ENCODE measurements at places on chromosomes 7 and 10. TPM values are rescaled to one million over a fixed set of nuclear protein-coding genes. Genes with fewer than 3 reads are reported as not detected.

- H3K27ac ChIP-seq = no peak overlapping the region
- DNase-seq = no peak
- H3K27me3 ChIP-seq = no peaks in the 10 kb centered on the region
- H3K4me1 ChIP-seq = no peaks in the 10 kb centered on the region
- H3K36me3 ChIP-seq = no peaks in the 10 kb centered on the region
Measured at GRCh38 chr10:47418966-47419365, 34.9 kb upstream of the ZNF488 start.

GRCh38 chr7:15947754-15948153 lies 261.3 kb upstream of the MEOX2 start:
- no peaks in the 10 kb centered on the region for H3K4me1 ChIP-seq
- no peak overlapping the region for H3K27ac ChIP-seq
- no peaks in the 10 kb centered on the region for H3K36me3 ChIP-seq
- DNase-seq = no peak

GRCh38 chr7:1696671-1697498 lies 26.8 kb downstream of the ELFN1 start:
- no peaks in the 10 kb centered on the region for H3K36me3 ChIP-seq
- DNase-seq = no peak
- H3K27ac ChIP-seq = no peak overlapping the region
- no peak overlapping the region for H3K4me3 ChIP-seq
- H3K27me3 ChIP-seq = no peaks in the 10 kb centered on the region

GRCh38 chr7:155345490-155345889 lies 47.8 kb downstream of the INSIG1 start:
- H3K36me3 ChIP-seq = no peaks in the 10 kb centered on the region
- no peak overlapping the region for H3K4me3 ChIP-seq
- DNase-seq = no peak

DNA sequence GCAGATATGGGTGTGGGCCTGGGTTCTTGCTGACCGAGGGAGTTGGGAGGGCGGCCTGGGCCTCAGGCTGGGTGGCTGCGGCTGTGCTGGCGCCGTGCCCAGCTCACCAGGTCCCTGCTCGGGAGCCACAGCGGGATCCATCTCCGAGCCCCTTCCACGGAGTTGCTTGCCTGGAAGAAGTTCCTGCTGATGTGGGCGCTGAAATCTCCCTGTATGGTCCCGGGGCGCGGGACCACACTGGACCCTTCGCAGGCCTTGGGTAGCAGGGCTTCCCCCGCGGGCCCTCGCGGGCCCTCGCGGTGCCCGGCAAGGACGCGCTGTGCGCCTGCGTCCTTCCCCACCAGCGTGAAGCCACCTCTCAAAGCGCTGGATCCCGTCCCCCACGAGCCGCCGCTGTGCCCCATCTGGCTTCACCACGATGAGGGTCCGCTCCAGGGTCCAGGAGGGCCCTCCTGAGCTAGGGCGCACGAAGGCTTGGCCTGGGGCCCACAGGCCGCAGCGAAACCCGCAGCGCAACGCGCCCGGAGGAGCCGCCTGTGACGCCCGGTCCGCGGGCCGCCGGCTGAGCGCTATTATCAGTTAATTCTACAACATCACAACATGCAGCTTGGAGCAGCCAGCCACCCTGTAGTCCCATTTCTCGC lies 31.5 kb downstream of the RAB19 start:
- H3K4me1 ChIP-seq = no peaks in the 10 kb centered on the region
- no peaks in the 10 kb centered on the region for H3K27me3 ChIP-seq
- H3K27ac ChIP-seq = no peak overlapping the region
- no peak overlapping the region for H3K4me3 ChIP-seq
- no peaks in the 10 kb centered on the region for H3K36me3 ChIP-seq

GRCh38 chr7:21426286-21427181 lies 1.3 kb upstream of the SP4 start:
- DNase-seq = no peak
- peaks cover 8% of the 10 kb centered on the region for H3K4me1 ChIP-seq
- H3K27ac ChIP-seq = no peak overlapping the region
- no peaks in the 10 kb centered on the region for H3K36me3 ChIP-seq
- H3K27me3 ChIP-seq = no peaks in the 10 kb centered on the region

- H3K4me1 ChIP-seq = peaks cover 2% of the 10 kb centered on the region
- H3K4me3 ChIP-seq = no peak overlapping the region
- H3K27me3 ChIP-seq = no peaks in the 10 kb centered on the region
Measured at GRCh38 chr10:26931223-26931622, 70.5 kb upstream of the ABI1 start.

DNA sequence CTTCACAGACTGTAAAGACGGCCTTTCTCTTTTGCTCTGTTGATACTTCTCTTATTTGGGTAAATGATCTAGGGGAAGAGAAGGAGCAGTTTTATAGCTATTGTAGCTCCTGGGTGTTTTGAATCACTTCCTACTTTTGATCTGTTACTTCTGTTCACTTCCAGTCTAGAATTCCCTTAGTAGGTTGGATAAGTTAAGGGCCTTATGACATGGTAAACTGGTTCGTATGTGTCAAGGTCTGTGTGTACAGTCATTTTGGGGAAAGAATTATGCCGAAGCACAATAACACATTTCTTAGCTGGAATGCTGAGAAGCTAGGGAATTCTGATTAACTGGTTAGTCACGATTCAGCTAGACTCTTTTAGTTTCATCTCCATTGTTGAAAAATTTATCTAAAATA lies 8.1 kb downstream of the DENND10 start:
- no peaks in the 10 kb centered on the region for H3K4me1 ChIP-seq
- H3K4me3 ChIP-seq = no peak overlapping the region
- H3K36me3 ChIP-seq = no peaks in the 10 kb centered on the region
- DNase-seq = no peak
- H3K27ac ChIP-seq = no peak overlapping the region
- no peaks in the 10 kb centered on the region for H3K27me3 ChIP-seq

DNA sequence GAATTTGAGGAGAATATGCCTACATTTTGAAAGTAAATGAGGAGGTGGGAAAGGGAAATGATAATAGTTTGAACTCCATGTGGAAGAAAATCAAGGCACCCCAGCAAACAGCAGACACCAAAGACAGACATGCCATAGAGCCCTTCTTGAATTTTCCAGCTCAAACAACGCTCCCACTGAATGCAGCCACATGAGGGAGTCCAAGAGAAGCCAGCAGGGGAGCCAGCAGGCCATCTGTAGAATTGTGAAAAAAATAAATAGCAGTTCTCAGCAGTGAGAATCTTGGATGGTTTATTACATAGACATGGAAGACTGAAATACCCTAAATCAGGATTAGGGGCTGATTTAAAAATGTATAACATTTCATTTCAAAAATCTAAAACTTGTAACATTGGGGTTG lies 1567.3 kb upstream of the LRRTM3 start:
- no peaks in the 10 kb centered on the region for H3K27me3 ChIP-seq
- no peak for DNase-seq
- no peak overlapping the region for H3K4me3 ChIP-seq
- H3K27ac ChIP-seq = no peak overlapping the region
- H3K36me3 ChIP-seq = no peaks in the 10 kb centered on the region
- no peaks in the 10 kb centered on the region for H3K4me1 ChIP-seq

DNA sequence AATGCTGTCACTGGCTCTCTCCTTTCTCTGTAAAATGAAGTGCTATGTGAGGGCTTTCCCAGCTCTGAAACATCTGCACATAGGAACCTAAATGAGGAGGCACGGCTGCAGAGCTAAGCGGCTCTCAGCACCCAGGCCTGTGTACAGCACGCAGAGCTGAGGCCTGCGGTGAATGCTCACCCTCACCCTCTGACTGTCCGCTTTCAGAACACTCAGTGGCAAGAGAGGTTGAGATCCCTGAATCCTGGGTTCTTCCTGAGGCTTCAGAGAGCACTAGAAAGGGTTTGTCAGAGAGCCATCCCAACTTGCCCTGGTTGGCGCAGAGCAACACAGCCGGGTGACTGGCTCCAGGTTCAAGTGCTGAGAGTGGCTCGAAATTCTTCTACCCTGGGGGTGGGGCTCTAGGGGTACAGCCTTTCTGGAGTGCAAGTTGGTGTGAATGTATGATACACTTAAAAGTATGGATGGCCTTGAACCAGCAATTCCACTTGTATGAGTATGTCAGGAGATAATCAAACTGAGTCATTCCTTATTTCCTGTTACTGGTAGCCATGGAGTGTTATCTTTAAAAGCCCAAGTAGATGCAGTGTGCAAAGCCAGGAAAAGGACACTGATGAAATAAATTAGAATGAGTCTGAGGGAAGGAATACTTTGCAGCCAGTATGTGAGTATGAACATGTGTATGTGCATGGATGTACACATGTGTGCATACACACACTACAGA lies 1.7 kb upstream of the CCDC201 start:
- H3K27me3 ChIP-seq = no peaks in the 10 kb centered on the region
- H3K27ac ChIP-seq = no peak overlapping the region
- H3K4me3 ChIP-seq = no peak overlapping the region
- H3K4me1 ChIP-seq = no peaks in the 10 kb centered on the region

DNA sequence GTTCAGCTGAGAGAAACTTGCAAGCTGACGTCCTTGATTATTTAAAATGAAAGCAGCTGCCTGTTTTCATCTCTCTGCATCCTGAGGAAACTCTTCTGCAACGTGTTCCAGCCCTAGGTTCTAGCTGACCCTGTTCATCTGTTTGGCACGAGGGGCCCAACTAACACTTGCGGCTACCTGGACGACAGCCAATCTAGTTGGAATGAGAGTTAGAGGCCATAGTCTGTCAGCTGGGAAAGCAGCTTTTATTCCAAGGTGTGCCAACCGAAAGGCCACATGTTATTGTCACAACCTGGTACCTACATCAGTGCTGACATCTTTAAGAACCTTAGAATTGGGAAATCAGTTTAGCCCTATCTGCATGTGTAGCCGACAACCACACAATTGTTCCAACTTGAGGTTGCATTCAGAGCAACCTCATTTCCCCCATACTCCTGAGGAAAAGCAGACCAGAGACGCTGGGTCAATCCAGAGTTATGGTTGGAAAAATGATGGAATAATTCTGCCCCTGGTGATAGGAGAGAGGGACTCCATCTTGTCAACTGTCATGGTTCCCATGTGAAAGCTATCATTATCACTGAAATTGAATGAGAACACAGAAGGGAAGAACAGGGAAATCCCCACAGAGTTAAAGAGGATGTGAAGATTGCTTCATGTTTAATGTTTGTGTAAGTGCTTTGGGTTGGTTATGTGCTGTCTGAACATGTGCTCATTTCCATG lies 121.6 kb downstream of the EGFR start:
- DNase-seq = no peak
- peaks cover 3% of the 10 kb centered on the region for H3K4me1 ChIP-seq
- no peaks in the 10 kb centered on the region for H3K36me3 ChIP-seq
- H3K27me3 ChIP-seq = no peaks in the 10 kb centered on the region

DNA sequence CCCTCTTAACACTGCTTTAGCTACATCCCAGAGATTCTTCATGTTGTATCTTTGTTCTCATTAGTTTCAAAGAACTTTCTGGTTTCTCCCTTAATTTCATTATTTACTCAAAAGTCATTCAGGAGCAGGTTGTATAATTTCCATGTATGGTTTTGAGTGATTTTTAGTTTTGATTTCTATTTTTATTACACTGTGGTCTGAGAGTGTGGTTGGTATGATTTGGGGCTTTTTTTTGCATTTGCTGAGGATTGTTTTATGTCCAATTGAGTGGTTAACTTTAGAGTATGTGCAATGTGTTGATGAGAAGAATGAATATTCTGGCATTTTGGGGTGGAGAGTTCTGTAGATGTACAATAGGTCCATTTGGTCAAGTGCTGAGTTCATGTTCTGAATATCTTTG lies 37.9 kb upstream of the CAPZA2 start:
- DNase-seq = no peak
- no peaks in the 10 kb centered on the region for H3K4me1 ChIP-seq
- H3K27ac ChIP-seq = no peak overlapping the region
- no peak overlapping the region for H3K4me3 ChIP-seq

DNA sequence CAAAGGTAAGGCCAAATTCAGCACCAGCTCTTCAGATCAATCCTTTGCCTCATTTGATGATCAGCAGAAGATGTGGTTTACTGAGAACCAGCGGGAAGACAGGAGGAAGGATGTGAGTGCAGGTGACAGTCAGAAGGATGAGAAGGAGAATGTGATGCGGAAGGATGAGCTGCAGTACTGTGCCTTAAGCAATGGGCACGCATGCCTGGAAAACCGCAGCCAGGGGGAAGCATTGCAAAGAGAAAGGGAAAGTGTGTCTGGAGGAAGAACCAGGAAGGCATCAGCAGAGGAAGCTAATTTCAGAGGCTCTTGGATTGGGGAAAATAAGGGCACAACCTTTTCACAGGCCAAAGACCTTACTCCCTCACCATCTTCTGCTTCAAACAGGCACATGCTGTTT lies 25.7 kb downstream of the C10orf71 start:
- no peaks in the 10 kb centered on the region for H3K27me3 ChIP-seq
- no peaks in the 10 kb centered on the region for H3K4me1 ChIP-seq
- no peak overlapping the region for H3K27ac ChIP-seq
- H3K4me3 ChIP-seq = no peak overlapping the region

DNA sequence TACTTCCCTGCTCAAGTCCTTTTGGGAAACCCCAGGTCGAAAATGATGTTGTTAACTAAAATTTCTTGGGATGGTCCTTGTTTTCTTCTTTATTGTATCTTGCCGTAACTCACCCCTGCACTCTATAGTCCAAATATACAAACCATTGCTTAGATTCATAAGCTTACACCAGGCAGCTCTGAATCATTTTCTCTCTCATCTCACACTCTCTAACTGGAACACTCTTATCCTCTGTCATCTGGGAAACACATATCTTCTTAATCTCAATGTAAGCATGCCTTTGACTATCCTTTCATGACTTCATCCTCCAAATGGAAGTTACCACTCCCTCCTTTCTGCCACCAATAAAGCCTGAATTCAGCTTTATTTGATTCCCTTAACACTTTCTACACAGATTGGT lies 175.8 kb upstream of the ANK3 start:
- H3K27me3 ChIP-seq = no peaks in the 10 kb centered on the region
- no peak overlapping the region for H3K27ac ChIP-seq
- no peak overlapping the region for H3K4me3 ChIP-seq
- peaks cover 1% of the 10 kb centered on the region for H3K4me1 ChIP-seq

DNA sequence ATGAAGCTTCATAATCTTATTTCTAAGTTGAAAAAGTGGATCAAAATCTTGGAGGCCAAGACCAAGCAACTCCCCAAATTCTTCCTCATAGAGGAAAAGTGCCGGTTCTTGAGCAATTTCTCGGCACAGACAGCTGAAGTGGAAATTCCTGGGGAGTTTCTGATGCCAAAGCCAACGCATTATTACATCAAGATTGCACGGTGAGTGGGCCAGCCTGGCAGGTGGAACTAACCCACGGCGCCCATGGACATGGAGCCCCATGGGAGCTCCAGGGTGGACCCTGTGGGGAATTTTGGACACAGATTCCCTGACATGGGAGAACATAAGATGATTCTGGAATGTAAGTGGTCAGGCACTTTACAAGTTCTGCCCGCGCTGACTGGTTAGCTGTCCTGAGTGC lies 125.9 kb downstream of the TRRAP start:
- DNase-seq = no peak
- H3K27me3 ChIP-seq = no peaks in the 10 kb centered on the region
- no peak overlapping the region for H3K27ac ChIP-seq
- no peak overlapping the region for H3K4me3 ChIP-seq

- H3K27ac ChIP-seq = no peak overlapping the region
- no peaks in the 10 kb centered on the region for H3K27me3 ChIP-seq
- no peak for DNase-seq
Measured at GRCh38 chr10:89600041-89600440, 45.0 kb downstream of the PANK1 start.

The IFT22 gene
- 26.2 TPM for total RNA-seq

The PAX2 gene
- 10.8 TPM for total RNA-seq

The SUN3 gene
- total RNA-seq = not detected

The UPF2 gene
- 12.5 TPM for total RNA-seq

The GIMAP2 gene
- total RNA-seq = 10.0 TPM

The LRRC4 gene
- 2.8 TPM for total RNA-seq

The ANK3 gene
- total RNA-seq = 74.1 TPM

The SLC16A9 gene
- 8.1 TPM for total RNA-seq

The NFE2L3 gene
- 0.65 TPM for total RNA-seq

The IRF5 gene
- 2.6 TPM for total RNA-seq

The PHKG1 gene
- total RNA-seq = 2.3 TPM

The DYDC2 gene
- 0.87 TPM for total RNA-seq
